ENCODE measurements at places on chromosomes 16 and 17.

GRCh38 chr16:3573146-3573815 lies 3.9 kb downstream of the NLRC3 start:
- DNase-seq = no peak

DNA sequence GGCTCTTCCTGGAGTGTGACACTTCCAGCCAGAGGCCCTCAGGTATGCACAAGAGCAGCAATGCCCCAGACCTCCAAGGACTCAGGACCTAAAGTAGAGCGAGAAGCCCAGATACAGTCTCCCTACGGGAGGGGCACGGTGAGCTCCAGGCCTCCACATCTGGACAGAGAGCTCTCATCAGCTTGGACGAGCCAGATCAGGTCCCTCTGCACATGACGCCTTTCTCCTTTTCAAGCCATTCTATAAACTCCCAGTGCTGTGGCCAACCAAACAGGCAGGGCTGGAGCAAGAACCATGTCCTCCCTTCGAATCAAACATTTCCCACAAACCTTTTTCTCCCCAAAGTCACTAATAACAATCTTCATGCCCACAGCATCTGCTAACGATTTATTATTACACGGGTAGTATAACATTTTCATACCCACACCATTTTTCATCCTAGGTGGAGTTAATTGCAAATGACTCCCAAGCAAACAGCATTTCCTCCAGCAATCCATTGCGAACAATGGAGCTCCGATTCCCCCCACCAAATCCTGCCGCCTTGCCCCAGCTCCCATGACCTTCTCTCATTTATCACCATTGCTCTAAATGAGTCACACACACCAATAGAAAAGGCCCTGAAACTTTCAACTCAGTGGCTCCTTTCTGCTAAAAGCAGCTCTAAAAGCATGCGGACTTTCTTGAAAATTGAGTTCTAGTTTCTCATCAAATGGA lies 24.2 kb upstream of the NLRP1 start:
- DNase-seq = no peak

GRCh38 chr16:65876056-65876408 lies 490.5 kb upstream of the CDH5 start:
- DNase-seq = no peak

DNA sequence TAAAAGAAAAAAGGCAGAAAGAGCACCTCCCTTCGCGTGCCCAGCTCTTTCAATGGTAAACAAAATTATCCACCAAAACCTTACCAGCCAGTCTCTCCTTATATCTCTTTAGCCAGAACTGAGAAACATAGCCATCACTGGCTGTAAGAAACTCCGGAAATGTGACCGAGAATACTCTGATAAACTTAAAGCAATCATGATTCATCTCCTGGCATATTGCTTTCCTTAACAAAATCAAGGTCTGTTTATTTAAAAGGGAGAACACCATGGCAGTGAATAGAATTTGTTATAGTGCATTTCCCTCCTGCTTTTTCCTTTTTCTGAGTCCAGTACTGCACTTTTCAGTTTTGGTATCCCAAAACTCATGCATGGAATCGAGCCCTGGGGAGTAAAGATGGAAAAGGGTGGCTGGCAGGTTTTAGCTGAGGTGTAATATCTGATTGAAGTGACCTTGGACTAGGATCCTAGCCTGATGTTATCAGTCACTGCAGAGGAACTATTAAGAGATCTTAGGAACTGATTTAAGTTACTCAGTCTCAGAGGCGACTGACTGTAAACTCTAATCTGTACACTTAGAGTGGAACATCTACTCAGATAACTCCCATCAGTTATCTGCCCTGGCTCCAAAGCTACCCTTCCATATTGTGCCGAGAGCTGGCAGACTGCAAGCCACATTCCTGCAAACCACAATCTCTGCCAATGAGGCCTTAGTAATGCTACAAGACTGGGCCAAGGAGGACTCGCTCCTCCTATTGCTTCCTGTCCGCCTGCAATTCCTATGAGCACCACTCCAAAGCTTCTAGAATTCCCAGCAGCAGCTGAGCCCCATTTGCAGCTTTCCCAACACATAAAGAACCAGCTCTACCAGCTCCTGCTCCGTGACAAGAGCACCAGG lies 7.4 kb upstream of the COX10 start:
- no peak for DNase-seq

- no peak for DNase-seq
Observed at GRCh38 chr17:66677201-66677981, 157.5 kb upstream of the CACNG5 start.

GRCh38 chr17:10683853-10684252 lies 13.5 kb downstream of the SCO1 start:
- DNase-seq = no peak

Measured in CD4-positive, alpha-beta T cell treated with Interleukin-15 for 1 hour (primary cell).